ENCODE measurements at places on chromosomes 3 and 15.
A peak's percentile ranks its signal among the peaks of the same experiment; 100 is the strongest.

- DNase-seq = no peak
These were observed 77.6 kb downstream of the TCF12 start for GRCh38 chr15:56996093-56996492.

- DNase-seq = no peak
These were observed 19.7 kb downstream of the PLD1 start for GRCh38 chr3:171790574-171790897.

DNA sequence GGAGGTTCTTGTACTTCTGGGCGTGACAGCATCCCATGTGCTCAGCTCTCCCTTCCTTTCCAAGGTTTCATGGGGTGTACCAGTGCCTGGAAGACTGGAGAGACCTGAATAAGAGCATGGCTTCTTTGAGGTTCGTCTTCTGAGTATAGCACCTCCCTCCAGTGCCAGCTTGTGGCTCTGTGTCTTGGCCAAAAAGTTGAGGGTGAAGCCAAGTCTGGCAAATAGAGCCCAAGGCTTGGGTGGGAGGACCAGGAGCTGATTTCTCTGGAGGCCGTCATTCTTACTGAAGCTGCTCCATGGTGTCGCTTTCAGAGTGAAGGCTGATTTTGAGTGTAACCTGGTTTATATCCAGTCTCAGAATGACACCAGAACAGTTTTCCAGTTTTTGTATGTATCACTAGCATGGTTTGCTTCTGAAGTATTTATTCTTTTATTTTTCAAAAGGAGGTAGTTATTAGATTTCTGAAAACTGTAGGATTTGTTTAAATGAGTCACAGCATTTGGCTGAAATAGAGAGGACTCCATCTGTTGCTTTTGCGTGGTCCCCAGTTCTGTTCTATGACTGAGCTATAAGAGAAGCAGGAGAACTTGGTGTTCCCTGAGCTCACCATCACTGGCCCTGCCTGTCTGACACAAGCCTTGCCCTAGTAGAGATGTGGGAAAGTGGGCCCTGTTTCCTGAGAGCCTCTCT lies 47.2 kb downstream of the BSN start:
- no peak for DNase-seq

- no peak for DNase-seq
These were observed 71.0 kb downstream of the TRIM42 start for GRCh38 chr3:140748903-140749302.

GRCh38 chr15:40796512-40796911 lies 10.4 kb upstream of the ZFYVE19 start:
- no peak for DNase-seq

DNA sequence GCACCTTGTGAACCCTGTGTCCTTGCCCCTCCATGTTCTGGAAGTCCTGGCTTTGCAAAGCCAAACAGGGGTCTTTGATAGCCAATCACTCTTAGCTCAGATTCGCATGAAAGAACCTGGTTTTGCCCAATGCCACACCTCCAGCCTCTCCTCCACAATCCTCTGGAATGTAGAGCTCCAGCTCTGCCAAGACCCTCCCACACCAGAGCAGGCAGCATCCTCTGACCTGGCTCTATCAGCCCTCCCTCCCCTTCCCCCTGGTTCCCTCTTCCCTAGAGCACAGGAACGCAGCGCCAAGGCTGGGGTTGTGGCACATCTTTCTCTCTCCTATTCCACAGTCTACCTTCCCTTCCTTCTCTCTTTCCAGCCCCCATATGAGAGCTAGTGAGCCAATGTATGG lies 133.3 kb downstream of the RPLP1 start:
- no peak for DNase-seq

- no peak for DNase-seq
These were observed 137.9 kb upstream of the COL8A1 start for GRCh38 chr3:99500485-99500884.

DNA sequence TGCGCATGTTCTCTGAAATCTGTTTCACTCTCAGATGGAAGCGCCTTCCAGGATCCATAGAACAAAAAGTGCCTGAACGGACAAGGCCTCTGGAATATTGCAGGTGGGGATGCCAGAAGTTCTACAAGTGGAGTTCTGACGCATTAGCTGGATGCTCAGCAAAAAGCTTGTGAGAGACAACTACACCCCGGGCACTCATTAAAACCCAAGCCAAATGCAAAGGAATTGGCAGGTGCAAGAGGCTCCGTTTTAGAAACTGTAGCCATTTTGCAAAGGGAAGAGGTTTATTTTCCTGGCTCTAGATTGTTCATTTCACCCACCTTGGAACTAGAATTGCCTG lies 35.2 kb upstream of the SLC24A5 start:
- DNase-seq = peak; percentile 85

- DNase-seq = no peak
These were observed 40.8 kb downstream of the HMG20A start for GRCh38 chr15:77461486-77461885.

DNA sequence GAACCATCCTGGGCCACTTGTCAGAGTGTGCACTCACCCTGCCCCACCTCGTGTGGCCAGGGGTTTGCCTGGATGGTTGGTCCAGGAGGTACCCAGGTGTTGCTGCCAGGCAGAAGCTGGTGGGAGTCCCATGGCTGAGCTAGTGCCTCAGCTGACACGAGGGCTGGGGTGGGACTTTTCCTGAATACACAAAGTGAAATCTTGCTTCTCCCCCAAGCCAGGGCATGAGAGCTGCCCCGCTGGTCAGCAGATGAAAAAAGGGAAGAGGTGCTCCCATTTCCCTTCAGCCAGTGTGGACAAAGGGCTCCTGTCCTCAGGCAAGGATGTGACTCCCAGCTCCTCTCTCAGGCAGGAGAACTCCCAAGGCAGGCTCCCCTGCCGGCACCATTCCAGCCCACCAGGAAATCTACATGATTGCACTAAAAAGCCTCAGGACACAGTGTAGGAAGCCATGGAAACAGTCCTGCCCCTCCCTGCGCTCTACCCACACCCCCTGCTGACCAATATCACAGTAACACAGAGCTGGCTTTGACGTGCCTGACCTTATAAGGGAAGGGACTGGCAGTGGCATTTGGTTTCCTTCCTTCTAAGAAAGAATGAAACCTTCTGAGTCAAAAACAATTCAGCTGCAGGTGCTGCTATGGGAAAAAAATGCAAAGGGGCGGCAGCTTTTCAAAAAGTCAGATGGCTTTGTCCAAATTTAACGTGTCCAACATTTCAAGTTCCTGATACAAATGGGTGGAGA lies 33.9 kb downstream of the MYO5C start:
- DNase-seq = no peak

DNA sequence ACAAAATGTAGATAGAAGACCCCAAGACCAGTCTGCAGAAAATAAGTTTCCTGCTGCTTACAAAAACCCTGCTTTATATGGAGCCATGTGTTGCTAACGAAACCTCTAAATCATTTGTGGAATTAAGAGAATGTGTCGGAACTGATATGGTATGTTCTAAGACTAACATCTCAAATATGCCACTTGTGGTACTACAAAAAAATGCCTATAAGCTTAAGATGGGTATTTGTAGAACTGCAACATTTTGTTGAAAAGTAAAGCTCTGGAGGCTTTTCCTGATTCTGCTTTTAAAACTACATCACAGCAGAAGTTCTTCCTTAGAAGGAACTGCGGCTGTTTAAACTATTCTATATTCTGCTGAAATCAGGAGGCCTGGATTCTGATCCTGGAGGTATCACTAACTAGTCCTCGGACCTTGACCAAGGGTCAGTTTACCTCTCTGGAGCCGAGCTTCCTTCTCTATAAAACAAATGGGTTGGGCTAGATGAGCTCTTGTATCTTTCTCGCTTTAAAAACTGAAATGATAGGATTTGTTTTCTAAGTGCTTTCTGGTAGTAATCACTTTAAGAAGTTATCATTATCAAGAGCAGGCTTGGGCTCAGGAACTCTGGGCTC lies 74.9 kb downstream of the RAD18 start:
- no peak for DNase-seq

- no peak for DNase-seq
These were observed 14.1 kb downstream of the LYSMD4 start for GRCh38 chr15:99719096-99719541.

DNA sequence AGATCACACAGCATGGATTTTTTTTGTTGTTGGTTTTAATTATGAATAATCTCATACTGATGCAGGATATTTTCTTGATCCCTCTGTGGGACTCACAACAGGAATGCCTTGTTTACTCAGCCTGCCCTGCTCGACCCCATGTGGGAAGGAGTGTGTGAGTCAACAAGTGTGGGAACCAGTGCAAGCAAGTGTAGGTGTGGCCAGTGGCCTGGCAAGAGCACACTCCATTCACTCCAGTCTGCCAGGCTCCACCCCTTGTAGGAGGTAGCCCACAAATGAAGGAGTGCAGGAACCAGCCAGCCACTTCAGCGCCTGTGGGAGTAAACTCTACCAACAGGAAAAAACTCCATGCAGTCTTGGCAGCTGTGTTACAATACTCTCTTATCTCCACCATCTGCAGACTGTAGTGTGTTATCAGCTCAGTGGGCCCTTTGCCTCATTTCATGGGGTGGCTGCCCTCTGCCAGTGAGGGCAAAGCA lies 393.6 kb downstream of the OTOL1 start:
- no peak for DNase-seq

DNA sequence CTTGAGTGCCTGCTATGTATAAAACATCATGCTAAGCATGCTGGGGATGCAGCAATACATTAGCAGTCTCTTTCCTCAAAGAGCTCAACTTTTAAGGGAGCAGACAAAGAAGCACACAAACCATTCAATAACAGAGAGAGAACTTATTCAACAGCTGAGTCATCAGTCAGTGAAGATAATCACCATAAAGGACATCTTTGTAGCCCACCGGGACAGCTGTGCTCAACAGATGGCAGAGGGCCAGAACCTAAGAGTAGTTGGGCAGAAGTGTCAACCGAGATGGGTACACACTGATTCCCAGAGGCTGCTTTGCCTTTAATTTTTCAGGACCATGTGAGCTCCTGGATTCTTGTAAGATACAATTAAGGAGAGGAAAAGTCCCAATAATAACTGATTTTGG lies 4.2 kb upstream of the RAB8B start:
- no peak for DNase-seq

- DNase-seq = no peak
These were observed 50.3 kb upstream of the ATP13A3 start for GRCh38 chr3:194536871-194537637.
